Stimulated activated CD4-positive, alpha-beta T cell treated with anti-CD3 and anti-CD28 coated beads, Interleukin-1b, Interleukin-23, amount 100 ng/mL, for 48 hours (primary cell): ENCODE measurements at places on chromosomes 13 and 19.

DNA sequence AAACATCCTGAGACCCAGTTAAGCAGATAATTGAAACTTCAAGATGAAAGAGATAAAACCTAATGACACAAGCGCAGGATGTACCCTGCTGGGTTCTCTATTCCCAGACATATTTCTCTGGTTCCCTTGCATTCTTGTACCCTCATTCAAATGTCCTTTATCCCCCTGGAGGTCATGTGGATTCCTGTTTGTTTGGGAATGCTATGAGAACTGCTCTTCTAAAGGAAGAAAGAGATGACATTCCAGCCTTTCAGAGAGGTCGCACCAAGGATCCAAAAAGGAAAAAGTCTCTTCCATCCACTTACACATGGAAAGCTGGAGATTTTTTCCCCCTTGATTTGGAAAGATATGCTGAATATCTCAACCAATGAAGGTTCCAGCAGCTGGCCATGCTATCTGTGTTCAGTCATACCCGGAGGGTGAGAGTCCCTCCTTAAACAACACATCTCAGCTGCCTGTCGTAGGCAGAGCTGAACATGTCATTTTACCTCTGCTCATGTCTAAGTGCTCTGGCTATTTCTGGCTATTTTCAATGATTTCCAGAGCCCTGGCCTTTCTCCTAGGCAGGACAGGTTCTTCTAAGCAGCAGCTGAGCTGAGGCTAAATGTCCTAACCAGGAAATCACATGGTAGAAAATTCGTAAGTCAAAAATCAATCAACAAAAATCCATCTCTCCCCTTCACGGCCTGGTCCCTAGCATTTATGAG, 52.5 kb downstream of the C13orf42 start:
- DNase-seq = no peak

DNA sequence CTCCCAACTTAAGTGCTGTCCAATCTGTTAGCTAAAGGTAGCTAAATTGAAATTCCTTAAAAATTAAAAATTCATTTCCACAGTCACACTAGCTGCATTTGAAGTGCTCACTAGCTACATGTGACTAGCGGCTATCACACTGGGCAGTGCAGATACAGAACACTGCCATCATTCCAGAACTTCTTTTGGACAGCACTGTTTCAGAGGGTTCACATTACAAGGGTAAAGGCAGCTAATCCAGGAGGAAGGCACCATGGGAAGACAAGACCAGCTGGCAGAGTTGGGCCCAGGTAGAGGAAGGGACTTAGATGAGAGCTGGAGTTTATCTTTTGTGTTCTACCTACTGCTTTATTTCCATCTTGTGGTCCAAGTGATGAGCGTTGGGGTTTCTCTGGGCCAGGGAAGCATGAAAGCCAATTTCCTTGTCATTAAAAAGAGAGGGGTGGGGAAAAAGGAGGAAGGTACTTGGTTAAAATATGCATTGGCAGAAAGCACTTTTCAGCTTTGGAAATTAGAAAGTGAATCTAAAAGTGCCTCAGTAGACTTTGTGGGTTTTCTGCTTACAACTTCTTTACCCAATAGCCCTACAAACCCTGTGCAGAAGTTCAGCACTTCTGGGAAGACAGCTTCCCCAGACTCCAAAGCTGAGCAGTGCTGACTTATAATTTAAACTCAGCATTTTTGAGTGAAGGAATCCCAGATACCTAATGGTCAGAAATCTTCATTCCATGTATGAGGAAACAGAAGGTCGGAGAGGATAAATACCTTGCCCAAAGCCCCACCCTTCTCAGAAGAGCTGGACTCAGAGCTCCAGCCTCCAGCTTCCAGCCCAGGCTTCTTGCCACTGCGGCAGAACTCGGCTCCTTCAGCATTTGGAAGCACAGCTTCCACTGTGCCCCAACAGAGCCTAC, 49.5 kb downstream of the ATP7B start:
- DNase-seq = no peak

DNA sequence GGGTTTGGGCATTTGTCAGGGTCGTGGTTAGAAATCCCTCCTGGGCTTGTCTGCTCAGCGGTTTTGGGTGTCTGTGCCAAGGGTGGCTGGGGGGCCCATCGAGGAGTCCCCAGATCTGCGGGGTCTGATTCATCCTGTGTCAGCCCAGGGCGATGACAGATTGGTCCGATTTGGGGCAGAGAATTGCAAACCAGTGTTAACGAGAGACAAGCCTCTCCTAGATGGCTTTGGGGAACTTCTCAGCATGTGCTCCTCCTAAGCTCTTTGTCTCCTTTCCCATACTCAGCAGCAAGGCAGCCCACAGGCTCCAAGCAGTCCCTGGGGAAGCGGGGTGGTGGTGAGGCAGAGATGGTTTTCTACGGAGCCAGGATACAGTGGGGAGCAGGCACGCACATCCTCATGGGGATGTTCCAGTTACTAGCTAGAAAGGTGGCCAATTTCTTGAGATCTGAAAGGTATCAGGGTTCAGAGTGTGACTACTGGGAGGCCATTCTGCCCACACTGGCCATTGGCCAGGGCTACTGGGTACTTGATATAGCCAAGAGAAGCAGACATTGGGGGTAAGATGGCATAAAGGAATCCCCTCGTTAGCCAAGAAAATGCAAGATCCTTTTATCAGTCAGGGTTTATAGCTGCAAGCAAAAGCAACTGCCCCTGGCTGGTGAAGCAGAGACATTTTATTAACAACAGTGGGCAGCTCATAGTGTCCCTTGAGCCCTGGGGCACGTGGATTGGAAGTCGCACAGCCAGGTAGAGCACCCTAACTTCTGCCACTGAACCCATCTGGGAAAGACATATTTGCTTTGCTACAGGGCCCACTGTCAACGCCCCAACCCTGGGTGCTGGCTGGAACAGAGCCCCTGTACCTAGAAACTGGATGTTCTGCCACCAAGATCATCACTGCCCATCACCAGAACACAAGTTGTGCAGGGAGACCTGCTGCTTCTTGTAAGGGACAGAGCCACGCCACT, 63.6 kb downstream of the RGCC start:
- no peak for DNase-seq

- DNase-seq = no peak
These were observed 1.1 kb downstream of the KLHL26 start for GRCh38 chr19:18637673-18638630.

DNA sequence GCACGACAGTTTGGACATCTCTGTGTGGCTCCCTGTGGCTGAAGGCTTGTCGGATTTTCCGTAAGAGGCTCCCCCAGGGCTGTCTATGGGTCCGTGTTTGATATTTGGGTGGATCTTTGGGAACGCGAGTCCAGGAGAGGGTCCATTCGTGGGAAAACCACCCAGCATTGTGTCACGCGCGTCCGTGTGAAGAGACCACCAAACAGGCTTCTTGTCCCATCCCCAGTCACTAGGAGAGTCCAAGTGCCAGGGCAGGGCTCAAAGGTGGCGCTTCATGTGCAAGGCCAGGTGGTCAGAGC, 2.4 kb downstream of the KLF1 start:
- DNase-seq = no peak
